ENCODE measurements at places on chromosomes 7 and 10. TPM values are rescaled to one million over a fixed set of nuclear protein-coding genes. Genes with fewer than 3 reads are reported as not detected.

The CTAGE8 gene
- total RNA-seq: 0.75 TPM

The NKX1-2 gene
- total RNA-seq: not detected

The AEBP1 gene
- total RNA-seq: 155 TPM

The PON1 gene
- total RNA-seq: not detected

The STK31 gene
- total RNA-seq: 0.66 TPM

The RTKN2 gene
- 0.57 TPM for total RNA-seq

The FGFR2 gene
- total RNA-seq: 22.2 TPM

The ASIC3 gene
- total RNA-seq: 0.44 TPM

The DRGX gene
- total RNA-seq: not detected

The EPO gene
- not detected for total RNA-seq

The PARD3 gene
- 39.4 TPM for total RNA-seq

The BLNK gene
- total RNA-seq: 2.1 TPM

The NOLC1 gene
- total RNA-seq: 30.7 TPM

The CPA1 gene
- 3.3 TPM for total RNA-seq

The TUBGCP2 gene
- total RNA-seq: 32.1 TPM

The RET gene
- total RNA-seq: 0.19 TPM

The UPK3BL1 gene
- total RNA-seq: 8.8 TPM

All from subcutaneous adipose tissue (tissue), 4 donors.